Thymus (tissue), 14 donors: ENCODE measurements at places on chromosomes 13 and 19. TPM values are rescaled to one million over a fixed set of nuclear protein-coding genes. Genes with fewer than 3 reads are reported as not detected.

MYPOP gene
- 1.8 TPM for total RNA-seq

TMEM272 gene
- 0.38 TPM for total RNA-seq

PLK5 gene
- total RNA-seq = 0.09 TPM

MAG gene
- total RNA-seq = 0.09 TPM

DGKH gene
- total RNA-seq = 5.3 TPM

POU4F1 gene
- 0.80 TPM for total RNA-seq

FCER2 gene
- 3.1 TPM for total RNA-seq

TEX29 gene
- 0.80 TPM for total RNA-seq

KCTD4 gene
- total RNA-seq = not detected

GRCh38 chr19:31511696-31512095, 162.5 kb upstream of the TSHZ3 start:
- no peak for DNase-seq

- DNase-seq = no peak
Observed at GRCh38 chr19:45511074-45511473, 3.8 kb downstream of the VASP start.

DNA sequence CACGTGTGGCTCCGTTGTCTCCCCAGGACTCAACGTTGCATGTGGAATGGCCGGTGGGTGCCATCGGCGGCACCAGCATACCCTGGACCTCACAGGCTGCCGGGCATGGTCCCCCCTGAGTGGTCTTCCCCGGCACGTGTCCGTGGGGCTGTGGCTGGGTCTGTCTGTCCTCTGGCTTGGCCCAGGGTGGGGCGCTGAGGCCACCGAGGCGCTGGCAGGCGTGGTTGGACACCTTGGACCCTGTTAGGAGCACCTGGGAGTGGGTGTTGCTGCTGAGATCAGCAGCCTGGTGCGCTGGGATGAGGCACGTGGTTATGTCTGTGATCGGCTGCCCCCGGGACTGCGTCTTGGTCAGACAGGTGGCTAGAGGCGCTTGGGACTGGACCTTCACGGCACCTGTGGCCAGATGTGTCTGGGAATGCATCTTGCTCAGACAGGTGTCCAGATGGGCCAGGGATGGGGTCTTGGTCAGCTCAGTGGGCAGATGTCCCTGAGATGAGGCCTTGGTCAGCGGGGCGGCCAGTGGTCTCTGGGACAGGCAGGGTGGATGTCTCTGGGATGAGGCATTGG, 9.2 kb downstream of the IQCN start:
- no peak for DNase-seq

GRCh38 chr19:21705393-21705792, 62.0 kb downstream of the ZNF100 start:
- no peak for DNase-seq

DNA sequence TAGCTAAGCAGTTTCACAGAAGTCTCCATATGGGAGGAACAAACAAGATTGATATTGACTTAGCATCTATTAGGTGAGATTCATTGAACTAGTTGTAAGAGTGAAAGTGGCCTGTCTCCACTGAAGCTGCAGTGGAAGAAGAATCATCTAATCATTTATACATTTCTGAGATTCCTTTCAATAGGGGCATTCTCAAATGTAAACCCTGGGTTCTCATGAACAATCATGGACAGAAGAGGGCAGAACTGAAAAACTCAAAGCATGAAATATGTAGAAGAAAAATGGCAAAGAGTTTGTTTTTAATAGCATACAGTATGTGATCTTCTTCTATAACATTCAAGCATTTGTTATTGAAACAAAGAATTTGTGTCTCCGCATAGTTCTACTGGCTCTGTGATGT, 17.6 kb upstream of the POSTN start:
- no peak for DNase-seq

- no peak for DNase-seq
Observed at GRCh38 chr13:84086847-84087162, 204.5 kb upstream of the SLITRK1 start.

GRCh38 chr13:99949679-99950413, 21.7 kb downstream of the ZIC5 start:
- no peak for DNase-seq

DNA sequence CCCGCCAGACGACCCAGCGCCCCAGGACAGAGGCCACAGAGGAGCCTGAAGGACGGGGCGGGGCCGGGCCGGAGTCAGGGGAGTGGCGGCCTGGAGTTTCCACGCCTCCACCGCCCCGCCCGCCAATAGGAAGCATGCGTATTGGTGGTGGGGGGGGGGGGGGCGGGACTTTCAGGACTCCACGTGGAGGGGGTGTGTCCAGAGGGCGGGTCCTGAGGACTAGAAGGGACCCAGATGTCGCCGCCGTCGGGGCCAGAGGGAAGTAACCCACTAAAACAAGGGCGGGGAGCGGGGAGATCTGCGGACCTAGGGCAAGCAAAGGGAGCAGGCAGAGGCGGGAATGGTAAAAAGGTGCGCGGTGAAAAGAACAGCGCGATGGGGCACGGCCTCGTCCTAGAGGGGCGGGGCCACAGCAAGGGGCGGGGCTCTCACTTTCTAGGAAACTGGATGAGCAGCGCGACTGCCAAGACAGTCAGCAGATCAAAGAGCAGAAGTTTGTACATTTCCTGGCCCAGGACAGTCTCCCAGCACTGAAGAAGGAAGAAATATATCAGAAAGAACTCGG, 2.8 kb upstream of the LENG1 start:
- no peak for DNase-seq
